Urinary bladder (tissue), 4 donors: ENCODE measurements at places on chromosomes 2 and 18. TPM values are rescaled to one million over a fixed set of nuclear protein-coding genes. Genes with fewer than 3 reads are reported as not detected.

DNA sequence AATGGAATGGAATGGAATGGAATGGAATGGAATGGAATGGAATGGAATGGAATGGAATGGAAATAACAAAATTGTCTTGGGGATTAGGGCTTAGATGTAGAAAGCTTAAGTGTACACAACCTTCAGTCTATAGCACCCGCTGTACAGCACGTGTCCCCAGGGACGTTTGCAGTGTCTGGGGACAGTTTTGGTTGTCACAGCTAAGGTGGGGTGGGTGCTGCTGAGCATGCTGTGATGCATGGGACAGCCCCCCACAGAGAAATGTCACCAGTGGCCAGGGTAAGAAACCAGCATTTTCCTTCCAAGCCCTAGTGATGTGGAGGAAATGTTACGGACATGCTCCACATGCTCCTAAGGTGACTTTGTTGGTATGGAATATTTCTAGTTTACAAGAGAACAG lies 70.8 kb downstream of the SH3RF3 start:
- no peak for DNase-seq

DNA sequence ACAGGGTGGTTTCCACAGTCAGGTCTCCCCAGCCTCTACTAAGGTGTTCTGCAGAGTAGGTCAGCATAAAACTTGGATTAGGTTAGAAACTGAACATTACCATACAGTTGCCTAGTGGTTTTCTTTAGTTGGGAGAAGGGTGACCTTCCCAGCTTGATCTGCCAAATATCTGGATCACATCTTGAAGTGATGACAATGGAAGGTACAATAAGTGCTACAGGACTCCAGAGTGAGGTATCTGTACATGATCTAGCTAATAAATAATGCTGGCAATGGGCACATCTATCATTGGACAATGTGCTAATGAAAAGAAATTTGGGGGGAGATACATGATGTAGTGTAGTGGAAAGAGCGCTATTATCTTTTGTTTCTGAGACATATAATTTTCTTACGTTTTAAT lies 54.6 kb upstream of the ACVR1 start:
- no peak for DNase-seq

DNA sequence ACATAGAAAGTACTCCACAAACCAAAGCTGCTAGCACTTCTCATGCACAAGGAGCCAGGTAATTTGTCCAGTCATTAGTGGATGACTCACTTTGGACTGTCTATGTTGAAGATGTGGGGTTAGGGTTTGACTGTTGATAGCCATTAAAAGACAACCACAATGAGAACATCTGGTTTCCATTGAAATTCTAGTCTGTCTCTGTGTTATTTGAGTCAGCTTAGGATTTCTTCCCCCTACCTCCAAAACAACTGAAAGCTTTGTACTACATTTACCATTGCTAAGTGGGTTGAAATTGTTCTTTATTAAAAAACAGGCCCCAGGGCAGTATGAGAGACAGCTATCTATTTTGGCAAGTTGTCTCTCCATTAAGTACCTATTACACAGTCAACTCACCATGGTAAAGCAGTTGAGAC lies 50.2 kb upstream of the ANKRD44 start:
- no peak for DNase-seq

DNA sequence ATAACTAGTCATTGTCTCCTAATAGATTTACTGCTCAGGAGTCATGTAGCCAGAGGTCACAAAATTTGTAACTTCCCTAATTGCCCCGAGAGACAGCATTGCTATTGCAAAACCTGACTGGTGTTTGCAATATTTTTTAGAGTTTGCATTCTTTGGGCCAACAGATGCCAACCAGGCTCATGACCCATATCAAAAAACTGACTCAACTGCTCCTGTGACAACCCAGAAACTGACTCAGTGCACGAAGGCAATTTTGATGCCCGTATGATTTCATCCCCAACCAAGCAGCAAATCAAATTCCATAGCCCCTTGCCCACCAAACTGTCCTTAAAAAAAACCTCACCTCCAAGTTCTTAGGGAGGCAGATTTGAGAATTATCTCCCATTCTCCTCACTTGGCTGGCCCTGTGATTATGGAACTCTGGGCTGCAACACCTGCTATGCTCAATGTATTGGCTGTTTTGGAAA lies 951.3 kb downstream of the TSN start:
- DNase-seq: no peak

GRCh38 chr2:173109253-173110188 lies 33.9 kb downstream of the MAP3K20 start:
- peak; percentile 18 for DNase-seq

DNA sequence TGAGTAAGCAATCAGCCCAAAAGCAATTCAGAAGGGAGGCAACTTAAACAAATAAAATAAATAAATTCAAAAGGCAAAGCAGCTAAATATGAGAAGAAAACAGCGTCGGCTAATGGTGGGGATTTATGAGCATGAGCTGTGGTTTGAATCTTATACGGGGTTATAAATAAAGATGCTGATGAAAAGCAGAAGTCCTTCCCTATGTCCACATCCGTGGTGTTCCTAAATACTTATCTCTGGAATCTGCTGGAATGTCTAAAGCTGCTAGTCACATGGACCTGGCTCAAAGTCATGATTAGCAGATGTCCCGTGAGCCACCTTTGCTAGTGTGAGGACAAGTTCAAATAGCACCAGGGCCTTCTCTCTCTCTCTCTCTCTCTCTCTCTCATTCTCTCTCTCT lies 33.8 kb downstream of the SMIM21 start:
- DNase-seq: no peak

GRCh38 chr2:197516393-197516761 lies 511 bp downstream of the MOB4 start:
- no peak for DNase-seq

DNA sequence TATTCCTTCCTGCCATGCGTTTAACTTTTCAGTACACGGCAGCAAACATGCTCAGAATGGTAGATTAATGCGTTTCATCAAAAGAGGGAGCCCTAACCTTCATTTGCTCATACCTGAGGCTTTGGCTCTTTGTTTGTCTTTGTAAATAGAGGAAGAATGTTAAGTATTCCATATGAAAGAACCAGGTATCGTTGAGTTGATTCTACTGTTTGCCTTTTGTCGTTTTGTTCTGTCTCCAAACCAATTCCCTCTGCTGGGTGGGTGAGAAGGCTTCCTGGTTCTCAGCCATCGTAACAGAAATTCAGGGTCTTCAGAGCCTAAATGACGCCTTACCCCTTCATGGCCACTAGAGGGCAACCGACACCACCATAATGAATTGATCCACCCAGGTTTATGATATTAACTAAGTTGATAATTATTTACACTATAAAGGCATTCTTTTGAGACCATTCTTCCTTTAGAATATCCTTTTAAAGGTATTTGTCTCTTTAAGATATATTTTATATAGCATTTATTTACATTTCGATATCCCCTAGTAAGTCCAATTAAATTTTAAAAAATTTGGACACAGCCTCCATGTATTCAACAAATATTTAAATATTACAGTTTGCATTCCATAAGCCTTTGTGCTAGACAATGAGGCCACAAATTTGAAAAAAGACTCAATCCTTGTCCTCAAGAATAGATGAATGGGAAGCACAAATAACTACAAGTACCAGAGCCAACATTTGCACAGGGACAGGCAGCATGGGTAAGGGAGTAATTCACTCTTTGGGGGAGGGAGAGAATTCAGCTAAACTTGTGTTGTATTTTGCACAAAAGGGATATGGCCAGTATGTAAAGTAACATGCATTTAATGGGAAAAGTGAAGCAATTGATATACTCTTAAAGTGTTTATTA lies 48.1 kb downstream of the TIMM21 start:
- DNase-seq: peak; percentile 66

- no peak for DNase-seq
Observed at GRCh38 chr2:84854850-84855249, 26.0 kb downstream of the TRABD2A start.

GRCh38 chr2:151097895-151098294 lies 163.8 kb downstream of the RBM43 start:
- DNase-seq: no peak

CGREF1 gene
- total RNA-seq: 4.1 TPM

IKZF2 gene
- total RNA-seq: 56.4 TPM

COL3A1 gene
- 20,765 TPM for total RNA-seq
